ENCODE measurements at places on chromosomes 11 and 22.

GRCh38 chr22:37222440-37222971 is 10.2 kb upstream of the SSTR3 start:
- no peak for DNase-seq

- DNase-seq, result no peak
Observed at GRCh38 chr11:57001674-57002401, 13.1 kb downstream of the OR5AK2 start.

GRCh38 chr11:63945477-63946163 is 6.8 kb downstream of the NAA40 start:
- DNase-seq, result no peak

GRCh38 chr11:106988151-106989077 is 29.9 kb downstream of the GUCY1A2 start:
- no peak for DNase-seq

DNA sequence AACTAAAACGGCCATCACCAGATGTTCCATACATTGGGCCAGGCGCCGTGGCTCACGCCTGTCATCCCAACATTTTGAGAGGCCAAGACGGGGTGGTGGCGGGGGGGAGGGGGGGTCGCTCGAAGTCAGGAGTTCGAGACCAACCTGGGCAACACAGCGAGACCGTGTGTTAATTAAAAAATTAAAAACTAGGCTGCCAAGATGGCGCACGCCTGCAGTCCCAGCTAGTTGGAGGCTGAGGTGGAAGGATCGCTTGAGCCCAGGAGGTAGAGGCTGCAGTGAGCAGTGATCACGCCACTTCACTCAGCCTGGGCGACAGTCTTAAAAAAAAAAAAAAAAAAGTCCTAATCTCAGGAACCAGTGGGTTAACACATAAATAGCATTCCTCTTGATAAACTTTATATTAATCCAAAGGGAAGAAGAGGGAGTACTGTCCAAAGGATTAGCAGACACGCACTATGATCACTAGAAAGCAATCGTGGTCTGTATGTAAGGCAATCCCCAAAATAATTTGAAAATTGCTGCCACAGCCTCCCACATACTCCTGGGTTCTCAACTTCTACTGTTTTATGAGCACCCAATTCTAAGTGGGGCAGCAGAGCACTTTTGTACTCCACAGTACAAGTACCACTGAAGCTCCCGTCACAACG is 604 bp downstream of the PUS3 start:
- DNase-seq, result no peak

DNA sequence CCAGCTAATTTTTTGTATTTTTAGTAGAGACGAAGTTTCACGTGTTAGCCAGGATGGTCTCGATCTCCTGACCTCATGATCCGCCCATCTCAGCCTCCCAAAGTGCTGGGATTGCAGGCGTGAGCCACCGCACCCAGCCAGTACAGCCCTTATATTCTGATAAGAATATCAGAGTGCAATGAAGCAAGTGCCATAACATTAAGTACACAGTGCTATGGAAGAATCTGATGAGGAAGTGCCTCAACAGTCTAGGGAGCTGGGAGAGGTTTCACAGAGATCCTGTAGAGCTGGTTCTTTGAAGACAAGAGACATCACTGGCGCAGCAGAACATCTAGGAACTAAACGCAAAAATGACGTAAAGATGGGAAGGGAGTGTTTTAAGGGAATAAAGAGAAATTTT is 2.1 kb downstream of the RTCB start:
- DNase-seq, result no peak

GRCh38 chr11:14539982-14540421 is 19.8 kb upstream of the PSMA1 start:
- no peak for DNase-seq
